ENCODE measurements at places on chromosomes 1 and 21.

- no peak for DNase-seq
Measured at GRCh38 chr1:3908886-3909517, 8.9 kb upstream of the C1orf174 start.

GRCh38 chr1:8047112-8047511 is 21.0 kb upstream of the ERRFI1 start:
- no peak for DNase-seq

GRCh38 chr1:97314685-97315084 is 593.1 kb downstream of the PTBP2 start:
- DNase-seq, result no peak

GRCh38 chr1:21537511-21537931 is 28.3 kb downstream of the ALPL start:
- no peak for DNase-seq

- DNase-seq, result no peak
Measured at GRCh38 chr1:159089184-159089791, 12.7 kb upstream of the AIM2 start.

DNA sequence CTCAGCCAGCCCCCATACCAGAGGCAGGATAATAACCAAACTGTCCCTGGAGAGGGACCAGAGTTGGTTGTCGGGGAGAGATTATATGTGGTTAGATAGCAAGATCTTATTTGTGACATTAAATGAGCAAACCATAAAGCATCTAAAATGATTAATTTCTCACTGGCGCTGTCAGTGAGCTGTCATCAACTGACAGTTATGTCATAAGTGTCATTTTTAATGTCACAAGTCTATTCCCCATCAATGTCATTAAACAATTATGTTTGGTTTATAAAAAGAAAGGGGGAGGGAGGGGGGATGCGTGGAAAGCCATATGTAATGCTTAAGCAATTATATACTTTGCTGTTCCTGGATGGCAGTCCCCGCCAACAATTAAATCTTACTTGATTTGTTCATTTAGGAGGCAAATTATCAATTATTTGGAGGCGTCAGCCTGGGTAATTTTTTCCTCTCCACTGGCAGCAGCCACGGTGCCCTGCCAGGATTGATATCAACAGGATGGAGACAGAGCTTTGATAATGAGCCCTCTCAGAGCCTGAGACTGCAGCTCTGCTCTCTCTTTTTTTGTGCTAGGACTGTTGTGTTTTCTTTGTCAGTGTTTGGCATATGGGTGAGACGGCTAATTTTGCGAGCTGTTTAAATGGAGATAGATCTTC is 333.6 kb upstream of the CAMK1G start:
- no peak for DNase-seq

Measured in uterus (tissue), 4 donors.